CD8-positive, alpha-beta memory T cell (primary cell): ENCODE measurements at places on chromosomes 1 and 21. TPM values are rescaled to one million over a fixed set of nuclear protein-coding genes. Genes with fewer than 3 reads are reported as not detected.

NME7 gene
- 21.7 TPM for total RNA-seq

TMEM9 gene
- total RNA-seq = 17.1 TPM

DNASE2B gene
- not detected for total RNA-seq

FAM110D gene
- total RNA-seq = not detected

EDARADD gene
- 24.6 TPM for total RNA-seq

RHOU gene
- total RNA-seq = 0.88 TPM

FCGR2B gene
- total RNA-seq = 0.07 TPM

NUDT4B gene
- 0.69 TPM for total RNA-seq

CLEC20A gene
- not detected for total RNA-seq

NBPF4 gene
- total RNA-seq = 0.11 TPM

UTS2 gene
- not detected for total RNA-seq

CRP gene
- not detected for total RNA-seq

MAP10 gene
- total RNA-seq = 1.4 TPM

SLC44A3 gene
- total RNA-seq = 0.47 TPM

SERINC2 gene
- total RNA-seq = 0.11 TPM

TMEM39B gene
- 23.4 TPM for total RNA-seq

IGSF5 gene
- total RNA-seq = not detected

SLC1A7 gene
- not detected for total RNA-seq

RTCA gene
- total RNA-seq = 64.5 TPM

CYP4A11 gene
- total RNA-seq = not detected

SPRR2A gene
- not detected for total RNA-seq

RIPPLY3 gene
- 0.09 TPM for total RNA-seq

ETNK2 gene
- total RNA-seq = 1.1 TPM

SLC6A9 gene
- 6.8 TPM for total RNA-seq

CYYR1 gene
- not detected for total RNA-seq

KCNA2 gene
- total RNA-seq = 0.35 TPM

PTGFRN gene
- total RNA-seq = 6.5 TPM

FMO3 gene
- not detected for total RNA-seq

COL16A1 gene
- total RNA-seq = 0.85 TPM

PRSS38 gene
- total RNA-seq = not detected

DCDC2B gene
- not detected for total RNA-seq

RAB13 gene
- total RNA-seq = 9.5 TPM

FCRL2 gene
- total RNA-seq = not detected

PRKAA2 gene
- not detected for total RNA-seq

KCNJ9 gene
- total RNA-seq = 0.04 TPM
